Lower lobe of right lung (tissue), 2 donors: ENCODE measurements at places on chromosomes 12 and 14. TPM values are rescaled to one million over a fixed set of nuclear protein-coding genes. Genes with fewer than 3 reads are reported as not detected.

GRCh38 chr14:101665478-101666078 lies 95.9 kb upstream of the PPP2R5C start:
- H3K27ac ChIP-seq: no peak overlapping the region
- H3K4me3 ChIP-seq: no peak overlapping the region
- peaks cover 24% of the 10 kb centered on the region for H3K27me3 ChIP-seq
- no peaks in the 10 kb centered on the region for H3K36me3 ChIP-seq

- no peak overlapping the region for H3K27ac ChIP-seq
- no peak for DNase-seq
- H3K4me1 ChIP-seq: no peaks in the 10 kb centered on the region
- no peaks in the 10 kb centered on the region for H3K36me3 ChIP-seq
- no peaks in the 10 kb centered on the region for H3K27me3 ChIP-seq
Measured at GRCh38 chr12:104877103-104877705, 80.9 kb downstream of the SLC41A2 start.

DNA sequence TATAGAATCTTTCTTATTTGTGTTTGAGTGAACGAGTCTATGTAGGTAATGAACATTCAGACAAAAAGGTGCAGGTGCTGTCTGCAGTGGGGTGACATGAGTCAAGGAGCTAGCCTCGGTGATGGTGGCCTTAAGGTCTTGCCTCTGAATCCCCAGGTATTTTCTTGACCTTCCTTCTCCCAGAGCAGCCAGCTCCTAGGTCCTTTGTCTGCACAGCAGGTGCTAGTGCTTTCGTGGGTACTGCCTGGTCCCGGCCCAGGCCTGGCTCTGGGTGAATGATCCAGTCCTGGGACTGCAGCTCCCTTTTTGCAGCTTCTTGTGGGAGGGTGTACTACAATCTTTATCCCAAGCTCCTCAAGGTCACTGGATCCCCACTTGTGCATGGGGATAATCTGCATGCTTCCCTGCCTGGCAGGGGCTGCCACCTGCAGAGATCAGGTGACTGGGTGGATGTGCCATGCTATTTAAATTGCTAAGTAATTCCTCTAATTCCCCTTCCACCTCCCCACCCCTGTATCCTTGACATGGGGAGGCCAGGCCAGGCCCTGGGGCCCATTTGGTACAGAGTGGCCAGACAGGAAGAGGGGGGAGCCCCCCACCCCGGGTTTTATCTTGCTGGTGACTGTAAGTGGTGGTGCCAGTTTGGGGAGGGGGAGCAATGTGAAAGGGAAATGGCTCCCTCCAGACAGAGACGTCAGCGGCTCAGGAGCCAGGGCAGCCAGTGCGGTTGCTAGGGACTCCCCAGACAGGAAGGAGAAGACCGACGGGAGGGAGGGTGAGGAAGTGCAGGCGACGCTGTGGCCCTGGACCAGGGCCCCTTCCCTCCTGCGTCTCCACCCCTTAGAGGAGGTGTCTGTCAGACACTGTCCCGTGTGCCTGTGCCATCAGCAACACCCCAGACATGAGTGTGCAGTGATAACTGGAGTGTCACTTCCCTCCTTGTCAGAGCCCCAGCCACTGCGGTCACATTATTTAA lies 6.7 kb downstream of the VASH1 start:
- H3K4me1 ChIP-seq: peaks cover 42% of the 10 kb centered on the region
- H3K4me3 ChIP-seq: no peak overlapping the region
- no peaks in the 10 kb centered on the region for H3K27me3 ChIP-seq
- peak; percentile 84 for DNase-seq
- H3K27ac ChIP-seq: peak overlapping the region; percentile 77
- no peaks in the 10 kb centered on the region for H3K36me3 ChIP-seq

- DNase-seq: no peak
- peaks cover 22% of the 10 kb centered on the region for H3K27me3 ChIP-seq
- no peak overlapping the region for H3K27ac ChIP-seq
- H3K36me3 ChIP-seq: no peaks in the 10 kb centered on the region
- H3K4me1 ChIP-seq: peaks cover 11% of the 10 kb centered on the region
- no peak overlapping the region for H3K4me3 ChIP-seq
Measured at GRCh38 chr14:103185051-103186029, 62.1 kb downstream of the TNFAIP2 start.

Gene TPH2
- total RNA-seq: not detected

Gene OAS2
- 96.4 TPM for total RNA-seq

DNA sequence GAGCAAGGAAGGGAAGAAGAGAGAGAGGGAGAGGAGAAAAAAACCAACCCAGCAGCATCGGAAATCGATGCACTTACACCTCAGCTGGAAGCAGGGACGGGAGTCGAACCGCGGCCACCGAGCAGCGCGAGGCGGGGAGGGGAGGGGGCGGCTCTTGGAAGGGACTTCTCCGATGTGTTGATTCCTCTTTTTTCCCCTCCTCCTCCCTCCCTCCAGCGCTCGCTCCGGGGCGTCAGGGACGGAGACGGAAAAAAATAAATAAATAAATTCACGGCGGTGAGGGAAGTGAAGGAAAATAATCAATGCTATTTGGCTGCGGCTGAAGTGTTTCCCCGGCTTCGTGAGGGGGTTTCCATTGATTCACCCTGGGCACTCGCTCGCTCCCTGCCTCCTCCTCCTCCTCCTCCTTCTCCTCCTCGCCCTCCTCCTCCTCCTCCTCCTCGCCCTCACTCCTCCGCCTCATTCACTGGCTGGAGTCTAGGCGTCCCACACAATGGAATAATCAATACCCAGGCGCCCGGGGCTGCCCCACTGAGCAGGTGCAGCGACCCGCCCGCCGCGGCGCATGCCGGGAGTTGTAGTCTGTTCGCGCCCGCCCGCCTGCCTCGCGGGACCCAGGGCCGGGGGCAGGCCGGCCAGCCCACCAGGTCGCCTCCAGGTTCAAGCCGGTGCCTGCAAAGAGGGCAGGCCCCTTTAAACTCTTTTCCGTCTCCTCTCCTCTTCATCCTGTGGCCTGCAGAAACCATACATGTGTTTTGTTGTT lies at the start of gene ZFHX2:
Gene ZFHX2, minus strand, starts transcription at position 500 of the 763 bp plus-strand sequence. CDS start 16,440 bp downstream, outside the sequence.
- peaks cover 22% of the 10 kb centered on the region for H3K4me1 ChIP-seq
- no peaks in the 10 kb centered on the region for H3K27me3 ChIP-seq
- H3K4me3 ChIP-seq: peak within 1 kb of the TSS; percentile 76
- DNase-seq: peak; percentile 84
- H3K27ac ChIP-seq: peak within 1 kb of the TSS; percentile 58

DNA sequence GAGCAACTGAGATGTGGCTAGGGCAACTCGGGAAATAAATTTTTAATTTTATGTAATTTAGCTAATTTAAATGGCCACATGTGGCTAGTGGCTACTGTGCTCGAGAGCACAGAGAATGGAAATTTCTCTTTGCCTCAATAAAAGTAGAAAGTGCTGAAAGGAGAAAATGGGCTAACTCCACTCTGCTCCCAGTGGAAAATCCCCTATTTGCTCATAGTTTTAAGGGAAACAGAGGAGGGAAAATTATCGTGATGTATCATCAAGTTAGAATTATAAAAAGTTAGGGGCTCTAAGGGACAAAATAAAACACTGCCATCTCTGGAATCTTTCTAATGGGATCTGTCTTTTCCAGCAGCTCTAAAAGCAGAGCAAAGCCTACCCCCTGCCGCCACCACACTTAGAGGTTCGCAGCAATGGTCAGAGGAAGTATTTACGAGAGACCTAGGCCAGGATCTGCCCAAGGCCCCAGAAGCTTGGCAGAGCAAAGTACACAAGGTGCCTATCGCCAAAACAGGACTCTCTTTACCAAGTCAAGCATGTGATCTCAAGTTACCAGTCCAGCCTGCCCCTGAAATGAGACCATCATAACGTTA lies 220.7 kb downstream of the PPM1H start:
- H3K27ac ChIP-seq: no peak overlapping the region
- H3K27me3 ChIP-seq: no peaks in the 10 kb centered on the region
- H3K36me3 ChIP-seq: no peaks in the 10 kb centered on the region
- DNase-seq: no peak
- H3K4me3 ChIP-seq: no peak overlapping the region
- H3K4me1 ChIP-seq: peaks cover 6% of the 10 kb centered on the region

Gene FAM181A
- 6.4 TPM for total RNA-seq

Gene LGMN
- total RNA-seq: 158 TPM

Gene SERPINA12
- not detected for total RNA-seq

DNA sequence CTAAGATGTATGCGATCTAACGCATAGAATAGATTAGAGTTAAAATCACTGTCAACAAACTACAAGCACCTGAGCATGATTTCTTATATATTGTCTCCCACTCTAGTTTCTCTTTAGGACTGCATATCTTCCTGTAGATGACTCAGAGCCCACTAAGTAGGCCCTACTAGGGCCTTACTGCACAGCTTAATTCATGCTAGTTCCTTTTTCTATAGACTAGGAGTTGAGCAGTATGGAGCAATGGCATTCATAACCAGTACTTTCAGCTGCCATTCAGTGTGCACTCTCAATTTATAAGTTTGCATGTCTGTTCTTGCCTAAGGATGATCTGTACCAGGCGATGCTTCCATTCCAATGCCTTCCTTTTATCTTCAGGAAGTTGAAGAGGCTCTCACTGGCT lies 103.5 kb downstream of the METTL25 start:
- no peak overlapping the region for H3K27ac ChIP-seq
- no peak overlapping the region for H3K4me3 ChIP-seq
- no peaks in the 10 kb centered on the region for H3K4me1 ChIP-seq
- DNase-seq: no peak
- no peaks in the 10 kb centered on the region for H3K27me3 ChIP-seq
- H3K36me3 ChIP-seq: peaks cover 22% of the 10 kb centered on the region

GRCh38 chr12:77161944-77162343 lies 96.6 kb upstream of the E2F7 start:
- H3K36me3 ChIP-seq: no peaks in the 10 kb centered on the region
- no peak for DNase-seq
- H3K4me1 ChIP-seq: no peaks in the 10 kb centered on the region
- no peak overlapping the region for H3K27ac ChIP-seq
- H3K4me3 ChIP-seq: no peak overlapping the region
- no peaks in the 10 kb centered on the region for H3K27me3 ChIP-seq
